ENCODE measurements at places on chromosomes 5 and 9.

- no peak for DNase-seq
Observed at GRCh38 chr9:22055090-22055489, 46.0 kb upstream of the CDKN2B start.

GRCh38 chr5:76816110-76816831 is 2.6 kb upstream of the F2RL1 start:
- no peak for DNase-seq

DNA sequence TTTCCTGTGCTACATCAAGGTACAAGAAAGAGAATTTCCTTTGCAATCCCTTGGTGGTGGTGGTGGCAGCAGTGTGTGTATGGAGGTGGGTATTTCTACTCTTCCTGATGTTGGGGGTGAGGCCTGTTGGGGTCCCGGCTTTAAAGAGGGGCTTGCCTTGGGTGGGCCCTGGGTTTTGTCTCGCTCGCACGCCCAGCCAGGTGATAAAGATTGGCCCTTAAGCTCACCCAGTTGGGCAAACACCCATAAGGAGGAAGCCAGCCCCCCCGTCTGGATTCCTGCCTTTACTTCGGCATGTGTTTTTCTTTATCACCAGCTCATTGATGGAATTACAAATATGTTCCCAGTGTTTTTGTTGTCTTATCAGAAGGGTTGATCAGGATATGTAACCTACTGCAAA is 16.0 kb upstream of the SARDH start:
- DNase-seq = no peak

DNA sequence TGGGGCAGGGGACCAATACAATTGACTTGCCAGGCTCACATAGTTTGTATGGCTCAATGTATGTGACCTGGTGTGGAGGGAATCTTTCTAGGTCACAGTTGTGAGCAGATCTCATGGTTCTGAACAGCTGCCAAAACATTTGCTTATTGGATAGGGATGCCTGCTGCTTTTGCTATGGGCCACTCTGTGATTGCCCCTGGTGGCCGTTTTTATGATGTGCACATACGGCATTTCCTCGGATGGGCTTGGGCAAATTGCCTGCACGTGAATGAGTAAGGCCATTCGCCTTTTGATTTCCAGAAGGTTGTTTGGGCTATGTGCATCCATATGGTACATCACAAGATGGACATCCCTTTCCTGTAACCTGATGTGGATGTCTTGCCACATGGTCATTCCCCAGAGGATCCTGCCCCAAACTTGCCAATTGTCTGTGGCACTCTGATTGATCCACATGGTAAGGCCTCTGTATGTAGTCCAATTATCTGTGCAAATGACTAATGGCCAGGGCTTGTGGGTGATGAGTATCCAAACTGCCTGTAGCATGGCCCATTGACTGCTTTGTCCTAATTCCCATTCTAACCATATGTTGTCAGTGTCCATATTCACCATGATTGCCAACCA is 10.7 kb upstream of the SLC22A4 start:
- no peak for DNase-seq

DNA sequence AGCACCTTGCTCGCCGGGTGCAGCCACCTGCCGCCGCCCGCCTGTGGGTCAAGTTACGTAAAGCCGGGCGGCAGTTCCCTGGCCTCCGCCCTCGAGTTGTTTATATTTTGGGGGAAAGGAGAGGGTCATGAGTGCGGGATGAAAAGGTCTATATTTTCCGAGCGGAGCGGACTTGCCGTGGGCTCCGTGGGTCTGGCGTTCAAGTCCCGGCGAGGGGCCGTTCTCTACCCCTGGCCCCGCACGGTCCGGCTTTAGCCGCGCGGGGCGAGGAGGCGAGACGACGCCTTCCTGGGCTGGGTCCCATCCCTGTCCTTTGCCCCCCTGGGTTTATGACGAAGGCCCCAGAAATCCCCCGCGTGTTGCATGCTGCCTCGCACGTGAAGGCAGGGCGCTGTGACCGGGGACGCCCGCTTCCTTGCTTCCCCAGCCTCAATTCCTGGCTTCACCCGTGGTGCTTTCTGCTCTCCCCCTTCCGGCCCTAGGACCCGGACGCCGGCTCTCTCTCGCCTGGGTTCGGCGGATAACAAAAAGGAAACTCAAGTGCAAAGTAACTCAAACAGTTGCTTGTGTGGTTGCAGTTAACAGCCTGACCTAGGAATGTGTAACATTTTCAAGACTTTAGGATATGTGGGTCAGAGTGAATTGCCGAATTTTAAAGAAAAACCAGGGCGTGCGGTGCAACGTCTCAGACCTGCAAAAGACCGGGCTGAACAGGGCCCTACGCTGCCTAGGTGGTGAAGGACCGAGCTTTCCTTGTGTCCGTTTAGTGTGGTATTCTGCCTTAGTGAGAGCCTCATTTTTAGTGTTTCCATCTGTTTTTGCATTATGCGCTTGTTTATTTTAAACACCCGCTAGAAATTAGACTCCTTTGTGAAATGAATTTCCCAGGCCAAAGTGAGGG is 810 bp downstream of the VPS13A start:
- DNase-seq = no peak

DNA sequence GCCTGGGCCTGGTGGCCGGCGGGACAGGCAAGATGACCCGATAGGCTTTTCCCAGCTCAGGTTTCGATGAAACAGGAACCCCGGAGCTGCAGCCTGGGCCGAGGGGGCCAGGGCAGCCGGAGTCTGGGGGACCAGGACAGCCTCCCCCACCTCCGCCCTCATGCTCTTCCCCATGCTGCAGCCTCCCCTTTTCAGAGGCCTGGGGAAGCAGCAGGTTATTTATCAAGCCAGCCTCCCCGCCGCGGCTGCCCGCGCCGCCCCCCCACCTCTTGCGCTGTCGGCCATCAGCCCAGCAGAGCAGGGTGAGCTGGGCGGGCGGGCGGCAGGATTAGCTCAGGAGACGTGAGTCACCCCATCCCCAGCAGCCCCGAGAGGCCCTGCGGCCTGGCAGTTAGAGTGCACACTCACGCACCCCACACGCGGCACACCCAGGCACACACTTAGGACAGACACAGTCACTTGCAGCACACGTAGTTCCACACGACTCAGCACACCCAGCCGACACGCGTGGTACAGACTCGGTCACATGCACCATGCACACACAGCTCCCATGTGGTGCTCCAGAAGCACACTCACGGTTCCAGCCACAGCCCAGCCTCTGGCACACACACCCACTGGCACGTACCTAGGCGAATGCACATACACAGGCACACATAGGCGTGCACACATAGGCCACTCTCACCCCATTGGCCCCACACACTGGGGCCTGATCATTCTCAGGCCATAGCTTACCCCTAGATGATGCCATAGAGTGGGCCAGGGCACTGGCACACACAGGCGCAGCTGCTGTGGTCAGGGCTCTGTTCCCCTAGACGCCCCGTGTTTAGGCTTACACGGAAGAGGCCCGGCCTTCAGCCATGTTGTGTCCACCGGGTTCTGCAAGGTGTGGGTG is 13.0 kb downstream of the CXXC5 start:
- peak; percentile 74 for DNase-seq

DNA sequence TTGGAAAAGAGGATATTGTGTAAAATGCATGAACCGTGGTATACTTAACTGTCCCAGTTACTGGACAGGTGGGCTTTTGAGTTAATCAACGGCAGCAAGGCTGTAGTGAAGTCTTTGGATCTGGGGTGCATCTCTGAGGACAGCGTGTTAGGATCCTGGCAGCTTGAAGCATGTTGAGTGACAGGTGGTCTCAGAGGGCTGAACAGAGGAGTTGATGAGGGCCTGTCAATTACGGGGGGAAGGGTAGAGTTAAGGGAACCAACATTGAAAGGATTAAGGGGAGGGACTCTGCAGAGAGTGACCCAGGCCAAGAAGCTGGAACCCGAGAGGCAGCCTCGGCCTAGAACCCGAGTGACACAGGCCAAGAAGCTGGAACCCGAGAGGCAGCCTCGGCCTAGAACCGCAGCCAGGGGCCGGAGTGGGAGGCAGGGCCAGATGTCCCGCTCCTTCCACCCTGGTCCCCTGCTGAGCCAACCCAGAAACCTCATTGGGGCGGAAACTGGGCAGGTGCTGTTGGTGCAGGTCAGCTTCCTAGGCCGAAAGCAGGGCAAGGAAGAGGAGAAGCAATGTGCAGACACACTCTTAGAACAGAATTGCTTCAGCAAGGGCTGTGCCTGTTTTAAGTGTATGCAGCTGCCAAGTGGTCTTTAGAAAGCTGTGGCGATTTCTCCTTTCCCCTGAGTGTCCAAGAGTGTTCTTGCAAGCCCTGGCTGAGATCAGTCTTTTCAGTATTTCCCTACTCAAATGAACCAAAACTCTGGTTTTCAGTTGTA is 62.0 kb downstream of the ANKRD33B start:
- DNase-seq = no peak

All from GM04503 (cell line).